Stimulated activated CD8-positive, alpha-beta memory T cell treated with anti-CD3 and anti-CD28 coated beads, Interleukin-2, amount 100 ng/mL, for 48 hours (primary cell): ENCODE measurements at places on chromosomes 5 and 9.
A peak's percentile ranks its signal among the peaks of the same experiment; 100 is the strongest.

DNA sequence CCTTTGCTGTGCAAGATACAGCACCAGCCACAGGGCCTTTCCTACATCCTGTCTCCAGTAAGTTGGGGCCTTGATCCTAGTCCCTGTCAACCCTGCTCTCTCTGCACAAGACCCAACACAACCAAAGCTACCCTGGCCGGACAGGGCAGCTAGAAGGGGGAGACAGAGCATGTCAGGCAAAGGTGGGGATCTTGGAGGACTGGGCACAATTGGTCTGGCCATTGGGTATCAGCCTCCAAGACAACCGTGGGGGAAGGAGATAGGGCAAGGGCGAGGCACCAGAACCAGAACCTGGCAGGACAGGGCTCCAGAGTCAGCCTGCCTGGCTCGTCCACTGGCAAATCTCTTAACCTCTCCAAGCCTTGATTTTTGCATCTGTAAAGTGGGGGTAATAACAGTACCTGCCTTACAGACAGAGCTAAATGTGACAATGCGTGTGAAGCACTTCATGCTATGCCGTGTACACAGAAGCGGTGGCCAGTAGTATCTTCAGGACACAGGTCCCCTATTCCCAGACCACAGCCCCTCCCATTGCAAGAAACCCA is 51.6 kb upstream of the CDKN2AIPNL start:
- DNase-seq, result no peak

- DNase-seq, result no peak
These were observed 65.0 kb downstream of the PRRT1B start for GRCh38 chr9:131610231-131610761.

GRCh38 chr9:95044731-95045508 is 272.6 kb downstream of the FANCC start:
- DNase-seq, result no peak

DNA sequence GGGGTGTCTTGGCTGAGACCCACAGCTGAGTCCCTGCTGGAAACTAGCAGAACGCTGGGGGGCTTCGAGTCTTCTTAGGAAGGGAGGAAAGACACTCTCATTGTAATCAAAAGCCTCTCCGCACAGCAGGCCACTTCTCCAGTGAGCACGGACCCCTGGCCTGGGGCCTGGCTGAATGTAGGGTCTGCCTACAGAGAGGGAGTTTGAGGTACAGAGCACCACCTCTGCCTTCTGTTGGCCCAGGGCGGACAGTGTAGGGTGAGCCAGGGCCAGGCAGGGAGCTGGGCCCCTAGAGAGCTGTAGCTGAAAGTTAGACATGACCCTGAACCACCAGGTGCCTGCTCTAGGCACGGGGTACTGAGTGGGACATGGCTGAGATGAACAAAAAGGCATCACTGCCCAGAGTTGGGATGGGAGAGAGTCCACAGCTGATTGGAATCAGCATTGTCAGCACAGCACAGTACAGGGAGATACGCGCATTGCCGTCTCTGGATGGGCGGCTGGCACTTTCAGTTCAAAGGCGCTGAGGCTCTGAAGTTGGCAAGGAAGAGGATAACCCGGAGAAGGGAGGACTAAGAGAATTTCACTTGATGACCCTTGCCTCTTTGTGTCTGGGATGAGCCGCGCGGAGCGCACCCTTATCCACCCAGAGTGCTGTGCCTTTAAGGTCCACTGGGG is 363 bp upstream of the SLC25A48 start:
- no peak for DNase-seq

GRCh38 chr9:84785792-84786547 is 116.4 kb downstream of the NTRK2 start:
- no peak for DNase-seq

GRCh38 chr5:14125262-14125661 is 17.9 kb upstream of the TRIO start:
- DNase-seq, result no peak

GRCh38 chr9:129270903-129271431 is 92.9 kb upstream of the IER5L start:
- DNase-seq, result no peak

DNA sequence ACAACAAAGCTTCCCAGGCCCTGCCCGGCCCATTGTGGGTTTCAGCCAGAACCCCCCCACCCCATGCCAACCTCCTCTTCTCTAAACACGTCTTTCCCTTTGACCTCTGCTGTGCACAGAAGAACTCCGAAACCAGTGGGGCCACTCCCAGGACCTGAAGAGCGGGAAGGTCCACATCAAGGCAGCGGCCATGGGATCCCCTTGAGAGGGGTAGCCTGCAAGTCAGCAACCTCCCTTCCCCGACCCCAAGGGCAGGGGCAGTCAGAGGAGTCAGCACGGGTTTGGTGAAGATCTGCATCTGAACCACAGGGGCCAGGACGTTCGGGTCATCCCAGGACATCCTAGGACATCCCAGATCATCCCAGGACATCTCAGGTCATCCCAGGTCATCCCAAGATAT is 379.9 kb upstream of the IRX4 start:
- DNase-seq, result no peak

DNA sequence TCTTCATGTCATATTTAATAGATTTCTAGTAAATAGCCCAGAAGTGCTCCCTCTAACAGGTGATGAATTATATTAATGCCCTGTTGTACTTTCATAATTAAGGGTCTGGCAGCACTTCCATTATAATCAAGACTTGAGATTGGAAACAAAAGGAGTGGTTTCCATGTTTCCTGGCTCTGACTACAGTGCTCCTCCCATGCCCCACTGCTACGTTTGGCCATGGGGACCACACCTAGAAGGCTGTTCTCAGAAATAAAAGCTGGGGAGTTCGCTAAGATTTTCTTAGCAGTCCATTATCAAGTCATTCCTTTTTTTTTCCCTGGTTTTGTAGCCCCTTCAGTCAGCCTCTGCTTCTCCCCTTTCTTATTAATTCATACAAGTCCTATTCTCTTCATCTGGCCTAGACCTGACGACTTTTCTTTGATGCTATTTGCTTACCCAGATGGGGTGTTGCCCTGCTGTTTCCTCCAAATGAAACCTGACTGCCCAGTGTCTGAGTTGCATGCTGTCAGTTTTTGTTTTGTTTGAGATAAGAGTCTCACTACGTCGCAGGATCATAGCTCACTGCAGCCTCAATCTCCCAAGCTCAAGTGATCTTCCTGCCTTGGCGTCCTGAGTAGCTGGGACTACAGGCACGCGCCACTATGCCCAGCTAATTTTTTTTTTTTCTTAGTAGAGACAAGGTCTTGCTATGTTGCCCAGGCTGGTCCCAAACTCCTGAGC is 312.1 kb upstream of the EFNA5 start:
- DNase-seq, result no peak

GRCh38 chr5:6399980-6400910 is 21.9 kb upstream of the MED10 start:
- no peak for DNase-seq

DNA sequence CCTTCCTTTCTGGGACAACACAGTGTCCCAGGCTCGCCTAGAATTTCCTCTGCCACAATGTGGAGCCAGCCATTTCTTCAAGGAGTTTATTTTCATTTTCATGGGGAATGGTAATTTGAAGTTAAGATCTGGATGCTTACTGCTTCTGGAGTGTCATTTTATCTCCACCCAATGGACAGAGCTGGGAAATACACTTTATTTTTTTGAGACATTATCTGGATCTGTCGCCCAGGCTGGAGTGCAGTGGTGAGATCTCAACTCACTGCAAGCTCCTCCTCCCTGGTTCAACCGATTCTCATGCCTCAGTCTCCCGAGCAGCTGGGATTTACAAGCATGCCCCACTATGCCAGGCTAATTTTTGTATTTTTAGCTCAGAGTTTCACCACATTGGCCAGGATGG is 12.7 kb upstream of the THG1L start:
- DNase-seq, result no peak

- no peak for DNase-seq
These were observed 67.7 kb downstream of the TENT4A start for GRCh38 chr5:6780802-6781391.

DNA sequence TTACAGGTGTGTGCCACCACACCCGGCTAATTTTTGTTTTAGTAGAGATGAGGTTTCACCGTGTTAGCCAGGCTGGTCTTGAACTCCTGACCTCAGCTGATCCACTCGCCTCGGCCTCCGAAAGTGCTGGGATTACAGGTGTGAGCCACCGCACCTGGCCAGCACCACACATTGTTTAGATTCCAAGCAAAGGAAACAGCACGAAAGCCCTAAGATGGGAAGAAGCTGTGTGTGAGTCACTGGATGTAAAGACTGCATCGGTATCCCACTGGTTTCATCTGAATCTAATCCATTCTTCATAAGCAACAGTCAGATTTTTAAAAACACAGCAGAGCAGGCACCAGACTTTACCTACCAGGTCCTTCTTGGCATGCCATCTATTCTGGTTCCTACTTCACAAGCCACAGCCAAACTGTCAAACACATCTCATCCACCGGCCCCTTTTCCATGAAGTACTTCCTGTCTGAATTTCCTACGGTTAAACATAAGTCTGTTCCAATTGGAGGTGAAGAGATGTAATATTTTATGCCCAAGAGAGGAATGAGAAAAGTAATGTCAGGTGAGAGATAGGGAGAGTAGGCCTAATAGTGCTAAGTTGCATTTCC is 17.4 kb downstream of the UBTD2 start:
- DNase-seq, result no peak

GRCh38 chr5:153542536-153542935 is 52.1 kb downstream of the GRIA1 start:
- no peak for DNase-seq

GRCh38 chr5:93101661-93102060 is 479.4 kb downstream of the NR2F1-AS1 start:
- DNase-seq, result no peak

GRCh38 chr5:82509762-82510161 is 231.6 kb upstream of the RPS23 start:
- DNase-seq, result no peak

DNA sequence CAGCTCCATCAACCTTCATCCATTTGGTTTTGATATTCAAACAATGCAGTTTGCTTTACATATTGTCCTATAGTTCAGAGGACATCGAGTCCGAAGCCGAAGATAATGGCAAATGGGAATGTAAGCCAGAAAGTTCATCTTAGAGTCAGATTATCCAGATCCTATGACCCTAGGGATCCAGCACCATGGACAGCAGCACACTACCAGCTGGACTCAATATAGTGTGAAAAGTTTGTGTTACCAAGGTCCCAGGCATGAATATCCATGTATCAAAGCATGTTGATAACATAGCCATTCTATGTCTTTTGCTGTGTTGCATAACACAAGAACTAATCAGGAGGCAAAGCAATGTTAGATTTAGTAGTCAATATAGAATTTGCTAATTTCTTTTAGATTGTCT is 46.3 kb downstream of the FSTL4 start:
- no peak for DNase-seq

- no peak for DNase-seq
These were observed 4.3 kb upstream of the FAM78A start for GRCh38 chr9:131280660-131281059.

GRCh38 chr9:112361601-112362000 is 18.3 kb upstream of the HSDL2 start:
- DNase-seq, result no peak

DNA sequence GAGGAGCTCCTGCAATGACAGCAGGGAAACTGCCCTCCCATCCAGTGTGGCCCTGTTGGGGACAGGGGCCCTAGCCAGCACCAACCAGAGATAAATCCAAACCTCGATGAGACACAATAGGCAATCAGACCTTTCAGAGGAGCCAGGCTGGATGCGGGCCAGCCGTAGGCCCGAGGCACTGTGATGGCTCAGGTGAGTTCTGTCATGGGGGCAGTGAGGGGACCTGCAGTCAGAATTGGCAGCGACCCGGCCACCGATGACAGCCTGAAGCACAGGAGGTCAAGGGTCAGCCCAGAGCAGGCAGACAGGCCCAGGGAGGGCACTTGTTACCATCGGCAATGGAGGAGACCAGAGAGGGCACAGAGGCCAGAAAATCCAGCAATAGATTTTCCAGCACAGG is 90.8 kb downstream of the FRMD3 start:
- no peak for DNase-seq

GRCh38 chr5:140145818-140146522 is 20.2 kb downstream of the IGIP start:
- peak; percentile 40 for DNase-seq

GRCh38 chr5:154311362-154311761 is 120.8 kb downstream of the GALNT10 start:
- no peak for DNase-seq

GRCh38 chr9:136202454-136203407 is 2.2 kb downstream of the LHX3 start:
- no peak for DNase-seq

GRCh38 chr5:44660251-44660650 is 148.5 kb upstream of the MRPS30 start:
- no peak for DNase-seq

GRCh38 chr5:142798099-142798770 is 28.1 kb downstream of the ARHGAP26 start:
- no peak for DNase-seq
